ENCODE measurements at places on chromosomes 12 and 14. TPM values are rescaled to one million over a fixed set of nuclear protein-coding genes. Genes with fewer than 3 reads are reported as not detected.

Gene KLRK1
- not detected for total RNA-seq

Gene YARS2
- 10.0 TPM for total RNA-seq

Gene ALG10B
- total RNA-seq = 6.3 TPM

Gene NIN
- 104 TPM for total RNA-seq

Gene PIWIL1
- not detected for total RNA-seq

Gene FAM181A
- total RNA-seq = not detected

Gene KLRC1
- total RNA-seq = not detected

Gene TOMM20L
- total RNA-seq = not detected

Gene ATG2B
- total RNA-seq = 27.5 TPM

Gene ZDHHC22
- total RNA-seq = 77.3 TPM

Gene DNAH10
- 0.66 TPM for total RNA-seq

Gene BIN2
- not detected for total RNA-seq

Gene MLXIP
- total RNA-seq = 120 TPM

Gene NPFF
- not detected for total RNA-seq

Gene TSPAN11
- 31.0 TPM for total RNA-seq

Gene IAPP
- total RNA-seq = not detected

Gene CPM
- total RNA-seq = not detected

Gene RNASE1
- not detected for total RNA-seq

Gene PTPRB
- 0.17 TPM for total RNA-seq

Gene KRT7
- not detected for total RNA-seq

Gene SLC6A12
- total RNA-seq = 0.64 TPM

Data from glutamatergic neuron (in vitro differentiated cells).